ENCODE measurements at places on chromosomes 13 and 19.

DNA sequence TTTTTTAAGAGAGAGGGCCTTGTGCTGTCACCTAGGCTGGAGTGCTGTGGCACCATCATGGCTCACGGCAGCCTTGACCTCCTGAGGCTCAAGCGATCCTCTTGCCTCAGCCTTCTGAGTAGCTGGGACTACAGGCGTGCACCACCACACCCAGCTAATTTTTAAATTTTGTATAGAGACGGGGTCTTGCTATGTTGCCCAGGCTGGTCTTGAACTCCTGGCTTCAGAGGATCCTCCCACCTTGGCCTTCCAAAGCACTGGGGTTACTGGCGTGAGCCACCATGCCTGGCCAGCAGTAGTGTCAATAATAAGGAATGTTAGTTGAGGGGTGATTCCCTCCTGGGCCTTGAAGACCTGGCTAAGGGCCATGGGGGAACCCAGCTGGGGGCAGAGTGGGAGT lies 23.6 kb downstream of the MAST3 start:
- DNase-seq, result no peak

- no peak for DNase-seq
Measured at GRCh38 chr19:517721-518597, 10.7 kb downstream of the TPGS1 start.

DNA sequence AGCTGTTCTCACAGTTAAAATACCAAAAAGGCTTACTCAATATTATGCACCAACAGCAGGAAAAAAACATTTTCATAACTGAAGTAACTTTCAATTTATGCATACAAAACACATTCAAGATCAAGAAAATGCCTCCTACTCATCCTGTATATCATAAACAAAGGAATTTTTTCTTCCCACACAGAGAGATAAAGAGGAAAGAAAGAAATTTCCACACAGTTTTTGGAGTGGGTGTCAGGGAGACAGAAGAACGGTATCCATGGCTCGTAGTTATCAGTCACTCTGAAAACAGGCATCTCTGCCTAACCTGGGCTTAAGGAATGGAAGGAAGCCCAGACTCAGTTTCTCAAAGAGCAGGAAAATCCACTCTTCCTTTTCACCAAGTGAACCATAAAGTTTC lies 92.4 kb upstream of the SIAH3 start:
- no peak for DNase-seq

GRCh38 chr19:19053508-19054314 lies 10.1 kb upstream of the SLC25A42 start:
- DNase-seq, result peak; percentile 21

GRCh38 chr19:53333066-53333462 lies 485 bp upstream of the ZNF845 start:
- DNase-seq, result no peak

- no peak for DNase-seq
Measured at GRCh38 chr19:484494-484893, 11.8 kb upstream of the MADCAM1 start.

- DNase-seq, result no peak
Measured at GRCh38 chr19:45955905-45956608, 17.6 kb downstream of the NOVA2 start.

DNA sequence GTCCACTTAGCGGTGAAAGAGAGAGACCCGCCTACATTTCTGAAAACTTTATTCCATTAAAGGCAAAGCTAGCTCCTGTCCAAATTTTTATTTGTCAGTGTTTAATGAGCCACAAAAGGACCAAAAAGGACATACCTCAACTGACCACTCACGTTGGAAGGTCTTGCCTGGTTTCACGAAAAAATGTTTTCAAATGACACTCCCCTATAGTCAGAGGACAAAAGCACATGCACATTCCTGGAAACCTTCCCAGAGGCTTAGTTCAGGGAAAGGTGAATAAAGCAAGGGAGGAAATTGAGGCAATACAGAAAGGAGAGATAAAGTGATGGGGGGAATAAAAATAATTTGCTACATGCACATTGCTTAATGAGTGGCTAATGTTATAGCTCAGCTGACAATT lies 55.6 kb downstream of the DOCK9 start:
- no peak for DNase-seq

GRCh38 chr13:100508455-100508854 lies 80.1 kb downstream of the GGACT start:
- DNase-seq, result no peak

GRCh38 chr13:97471711-97472110 lies 37.7 kb downstream of the RAP2A start:
- DNase-seq, result no peak

DNA sequence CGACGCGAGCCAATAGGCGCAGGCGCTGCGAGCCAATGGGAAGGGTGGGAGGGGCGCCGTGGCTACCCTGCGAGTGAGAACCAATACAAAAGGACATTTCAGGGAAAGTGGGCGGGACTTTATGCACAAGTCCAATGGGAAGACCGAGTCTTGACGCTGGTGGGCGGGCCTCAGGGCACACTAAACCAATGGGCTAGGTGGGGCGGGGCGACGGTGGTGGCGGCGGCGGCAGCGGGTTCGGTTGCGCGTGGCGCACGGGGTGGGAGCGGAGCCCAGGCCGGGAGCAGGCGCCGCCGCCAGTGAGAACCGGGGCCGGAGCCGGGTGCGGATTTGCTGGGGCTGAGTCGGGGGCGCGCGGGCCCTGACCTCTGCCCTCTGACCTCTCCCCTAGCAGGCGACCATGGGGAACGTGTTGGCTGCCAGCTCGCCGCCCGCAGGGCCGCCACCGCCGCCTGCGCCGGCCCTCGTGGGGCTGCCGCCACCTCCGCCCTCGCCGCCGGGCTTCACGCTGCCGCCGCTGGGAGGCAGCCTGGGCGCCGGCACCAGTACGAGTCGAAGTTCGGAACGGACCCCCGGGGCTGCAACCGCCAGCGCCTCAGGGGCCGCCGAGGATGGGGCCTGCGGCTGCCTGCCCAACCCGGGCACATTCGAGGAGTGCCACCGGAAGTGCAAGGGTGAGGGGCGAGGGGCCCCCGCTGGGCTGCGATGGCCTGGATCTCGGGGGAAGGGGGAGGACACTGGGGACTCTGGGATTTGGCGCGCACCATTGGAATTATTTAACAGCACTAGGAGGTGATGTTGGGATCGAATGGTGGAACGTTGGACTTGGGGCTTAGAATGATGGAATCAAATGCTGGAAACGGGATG lies at the start of gene TOMM40:
TOMM40 (plus strand) TSS at position 239 of the 867 bp plus-strand sequence; CDS start at position 401, 162 bp downstream.
- DNase-seq, result no peak

DNA sequence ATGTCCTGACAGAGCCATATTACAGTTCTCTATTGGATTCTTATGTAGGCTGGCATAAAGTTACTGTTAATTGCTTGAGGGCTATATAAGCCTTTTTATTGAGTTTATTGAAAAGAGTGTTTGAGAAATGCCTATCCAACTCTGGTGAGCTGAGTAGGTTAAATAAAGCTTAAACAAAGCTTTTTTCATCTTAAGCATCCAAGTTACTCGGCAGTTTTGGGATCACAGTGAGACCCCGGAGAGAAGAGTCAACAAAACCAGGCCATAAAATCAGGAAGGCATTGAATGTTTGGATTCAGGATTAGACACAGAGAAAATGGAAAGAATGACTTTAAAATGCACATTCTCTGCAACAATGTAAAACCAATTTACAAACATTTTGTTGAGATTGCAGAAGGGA lies 588.5 kb downstream of the DACH1 start:
- no peak for DNase-seq

GRCh38 chr19:45151320-45151719 lies 9.5 kb downstream of the NKPD1 start:
- DNase-seq, result no peak

GRCh38 chr13:102012299-102013293 lies 389.3 kb downstream of the FGF14 start:
- no peak for DNase-seq

DNA sequence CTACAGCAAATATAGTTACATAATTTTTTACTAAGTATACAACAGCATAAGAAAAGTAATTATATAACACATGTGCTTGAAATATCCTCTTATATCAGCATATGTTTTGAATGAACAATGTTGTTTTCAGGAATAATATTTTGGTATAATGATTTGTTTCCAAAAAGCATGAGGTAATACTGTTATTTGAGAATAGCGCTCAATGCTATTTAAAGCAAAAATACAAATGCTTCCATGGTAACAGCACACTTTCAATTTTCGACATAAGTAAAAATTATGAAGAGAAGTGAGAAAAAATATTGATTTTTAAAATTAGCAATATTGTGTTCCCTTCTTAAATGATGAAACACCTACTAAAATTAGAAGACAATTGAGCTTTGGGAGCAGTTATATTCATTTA lies 715.9 kb upstream of the ATXN8OS start:
- no peak for DNase-seq

DNA sequence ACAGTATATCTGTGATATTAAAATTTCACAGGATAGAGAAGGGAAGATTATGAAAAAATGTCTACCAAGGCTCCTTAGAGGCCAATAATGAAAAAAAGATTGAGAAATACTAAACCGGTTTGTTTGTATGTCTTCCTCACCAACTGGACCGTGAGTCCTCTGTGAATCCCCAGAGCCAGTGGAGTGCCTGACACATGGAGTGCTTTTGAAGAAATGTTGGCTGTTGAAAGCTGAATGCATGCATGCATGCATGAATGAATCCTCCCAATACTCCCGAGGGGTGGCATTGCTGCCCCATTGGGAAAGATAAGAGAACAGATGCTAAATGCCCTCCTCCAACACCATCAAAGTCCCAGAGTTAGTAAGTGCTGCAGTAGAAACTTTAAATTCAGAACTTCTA lies 152.7 kb upstream of the SERP2 start:
- DNase-seq, result no peak

- DNase-seq, result no peak
Measured at GRCh38 chr13:48531416-48532255, 1.2 kb downstream of the RCBTB2 start.

GRCh38 chr13:114152831-114153371 lies 20.5 kb upstream of the RASA3 start:
- no peak for DNase-seq

GRCh38 chr19:31418692-31419430 lies 69.6 kb upstream of the TSHZ3 start:
- no peak for DNase-seq

GRCh38 chr19:41296433-41296871 lies 13.5 kb upstream of the CCDC97 start:
- DNase-seq, result peak; percentile 13

DNA sequence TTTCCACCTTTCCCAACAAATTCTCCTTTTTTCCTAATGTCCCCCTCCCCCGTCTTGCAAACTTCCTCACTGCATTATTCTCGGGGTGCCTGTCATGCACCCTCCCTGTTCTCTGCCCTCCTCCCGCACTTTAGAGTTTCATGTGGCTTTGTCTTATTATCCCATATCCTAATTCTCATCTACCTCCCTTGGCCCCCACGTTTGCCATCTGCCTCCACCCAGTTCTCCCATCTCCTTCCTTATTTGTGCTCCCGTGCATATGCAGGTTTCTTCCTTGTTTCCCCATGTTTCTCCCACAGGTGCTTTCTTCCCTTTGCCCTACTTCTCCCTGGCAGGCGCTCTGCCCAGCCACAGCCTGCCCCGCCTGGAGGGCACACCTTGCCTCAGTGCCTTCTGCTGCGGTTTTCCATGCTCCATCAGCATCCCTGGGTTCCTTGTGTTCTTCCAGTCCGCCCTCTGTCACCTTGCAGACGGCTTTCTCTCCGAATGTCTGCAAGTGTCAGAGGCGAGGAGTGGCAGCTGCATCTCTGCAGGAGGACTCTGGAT lies 1.5 kb downstream of the SPATA13 start:
- DNase-seq, result no peak

- DNase-seq, result no peak
Measured at GRCh38 chr19:10653482-10653731, 739 bp upstream of the ILF3 start.

GRCh38 chr13:91426913-91427312 lies 28.5 kb downstream of the GPC5 start:
- no peak for DNase-seq

- DNase-seq, result no peak
Measured at GRCh38 chr19:30228835-30229524, 143.2 kb upstream of the ZNF536 start.

GRCh38 chr19:48158210-48158790 lies 11.8 kb downstream of the LIG1 start:
- no peak for DNase-seq

DNA sequence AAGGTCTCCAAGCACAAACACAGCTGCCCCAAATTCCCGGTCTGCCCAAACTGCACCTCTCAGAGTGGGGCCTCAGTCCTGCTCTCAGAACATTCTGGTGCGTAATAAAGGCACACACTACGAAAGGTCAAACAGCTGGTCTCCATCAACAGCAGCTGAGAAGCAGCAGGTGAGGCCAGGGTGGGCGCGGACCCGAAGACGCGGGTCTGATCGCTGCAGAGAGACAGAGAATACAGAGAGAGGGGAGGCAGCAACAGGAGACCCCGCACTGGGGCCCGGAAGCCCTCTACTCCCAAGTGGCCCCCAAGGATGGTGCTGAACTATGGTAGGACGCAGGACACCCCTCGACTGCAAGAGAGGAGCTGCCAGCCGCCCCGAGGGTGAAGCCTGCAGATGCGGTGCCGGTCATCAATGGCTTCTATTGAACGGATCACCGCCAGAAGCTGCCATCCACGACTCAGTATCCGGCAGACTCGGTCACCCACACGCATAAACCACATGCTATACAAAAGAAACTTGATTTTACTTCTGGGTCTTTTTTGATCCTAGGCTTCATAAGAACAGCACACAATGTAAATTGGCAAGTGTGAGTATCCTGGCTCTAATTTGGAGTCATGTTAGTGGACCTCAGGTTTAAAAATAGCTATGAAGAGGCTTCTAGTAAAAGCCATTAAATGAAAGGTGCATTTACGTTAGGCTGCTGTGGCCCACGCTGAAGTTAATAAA lies 33.4 kb downstream of the STK24 start:
- no peak for DNase-seq

- DNase-seq, result no peak
Measured at GRCh38 chr13:44104969-44105368, 225.3 kb downstream of the LACC1 start.

GRCh38 chr13:113327391-113327765 lies 30.3 kb downstream of the LAMP1 start:
- no peak for DNase-seq

GRCh38 chr19:11574689-11575088 lies 2.8 kb downstream of the ACP5 start:
- no peak for DNase-seq

- no peak for DNase-seq
Measured at GRCh38 chr19:32459204-32459865, 53.8 kb downstream of the DPY19L3 start.

DNA sequence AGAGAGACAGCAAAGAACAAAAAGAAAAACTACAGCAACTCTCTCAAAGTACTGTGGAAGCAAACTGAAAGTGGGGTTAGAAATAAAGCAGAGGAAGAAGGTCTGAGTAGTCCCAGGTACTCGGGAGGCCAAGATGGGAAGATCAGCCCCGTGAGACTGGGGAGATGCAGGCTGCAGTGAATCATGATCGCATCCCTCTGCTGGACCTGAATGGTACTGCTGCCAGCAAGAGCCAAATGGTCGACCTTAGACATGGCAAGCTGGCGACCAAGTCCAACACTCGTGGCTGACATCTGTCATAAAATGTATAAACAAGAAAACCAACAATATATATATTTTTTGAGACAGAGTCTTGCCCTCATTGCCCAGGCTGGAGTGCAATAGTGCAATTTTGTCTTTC lies 33.7 kb upstream of the ZNF724 start:
- DNase-seq, result no peak
